ENCODE measurements at places on chromosomes 6 and 20. TPM values are rescaled to one million over a fixed set of nuclear protein-coding genes. Genes with fewer than 3 reads are reported as not detected.

DNA sequence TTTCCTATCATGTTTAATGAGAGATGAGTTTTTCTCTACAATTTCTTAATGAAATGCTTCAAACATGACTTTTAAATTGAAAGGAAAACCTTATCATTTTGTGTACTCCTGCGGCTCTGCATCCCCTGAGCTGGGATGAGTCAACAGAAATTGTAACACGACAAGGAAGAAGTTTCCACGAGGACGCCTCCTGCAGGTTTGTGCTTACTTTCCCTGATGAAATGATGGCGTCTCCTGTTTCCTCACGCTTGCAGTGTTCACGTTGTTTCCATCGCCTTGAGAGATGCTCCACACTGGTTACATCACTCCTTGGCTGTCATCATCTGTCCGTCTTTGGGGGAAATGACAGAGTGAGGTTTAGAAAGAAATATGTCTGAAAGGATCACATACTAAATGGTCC, 233.7 kb upstream of the ZFP64 start:
- no peak overlapping the region for H3K4me3 ChIP-seq
- H3K27me3 ChIP-seq: no peaks in the 10 kb centered on the region
- no peak overlapping the region for H3K27ac ChIP-seq
- no peaks in the 10 kb centered on the region for H3K36me3 ChIP-seq
- H3K4me1 ChIP-seq: peaks cover 8% of the 10 kb centered on the region

DNA sequence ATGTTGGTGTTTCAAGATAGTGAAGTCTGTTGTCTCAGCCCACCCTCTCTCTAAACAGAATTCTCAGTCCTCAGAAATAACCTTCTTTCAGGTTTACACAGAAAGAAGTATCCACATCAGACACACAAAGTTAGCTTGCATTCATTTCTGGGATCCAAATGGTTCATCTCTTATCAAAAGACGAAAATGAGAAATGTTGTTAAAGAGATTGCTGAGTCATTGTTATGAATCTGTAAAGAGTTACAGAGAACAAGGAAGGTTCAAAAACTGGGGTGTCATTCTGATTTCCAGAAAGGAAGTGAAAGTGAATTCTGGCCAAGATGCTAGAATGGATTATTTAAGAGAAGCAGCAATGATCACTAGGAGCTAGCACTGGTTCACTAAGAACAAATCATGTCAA, 90.5 kb upstream of the ATXN1 start:
- no peak for DNase-seq
- H3K27me3 ChIP-seq: no peaks in the 10 kb centered on the region
- no peak overlapping the region for H3K4me3 ChIP-seq
- H3K4me1 ChIP-seq: peaks cover 13% of the 10 kb centered on the region

- H3K27me3 ChIP-seq: no peaks in the 10 kb centered on the region
- H3K4me3 ChIP-seq: no peak overlapping the region
- peak overlapping the region; percentile 50 for H3K27ac ChIP-seq
Measured at GRCh38 chr20:47749339-47749738, 35.9 kb downstream of the SULF2 start.

Gene PRND
- total RNA-seq: under 0.01 TPM

- no peak overlapping the region for H3K4me3 ChIP-seq
- no peaks in the 10 kb centered on the region for H3K4me1 ChIP-seq
- no peak overlapping the region for H3K27ac ChIP-seq
- no peaks in the 10 kb centered on the region for H3K27me3 ChIP-seq
Measured at GRCh38 chr6:71577766-71578165, 289.2 kb downstream of the OGFRL1 start.

DNA sequence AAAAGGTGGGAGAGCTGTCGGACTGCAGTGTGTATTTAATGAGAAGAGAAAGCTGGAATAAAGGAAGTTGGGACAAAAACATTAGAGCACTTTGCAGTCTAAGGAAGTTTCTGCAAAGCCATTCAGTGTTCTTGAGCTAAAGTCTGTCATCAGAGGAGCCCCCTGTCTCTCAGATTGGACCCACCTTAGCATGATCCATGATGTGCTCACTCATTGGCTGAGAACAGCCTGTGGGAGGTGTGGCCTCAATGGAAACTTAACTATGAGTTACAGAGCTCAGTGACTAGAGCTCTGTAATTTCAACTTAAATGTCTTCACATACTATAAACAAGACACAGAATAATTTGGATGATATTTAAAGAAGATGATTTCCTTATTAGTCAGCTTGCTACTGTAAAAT, 437.0 kb downstream of the BTBD3 start:
- no peaks in the 10 kb centered on the region for H3K36me3 ChIP-seq
- H3K4me1 ChIP-seq: no peaks in the 10 kb centered on the region
- H3K4me3 ChIP-seq: no peak overlapping the region
- DNase-seq: no peak
- no peaks in the 10 kb centered on the region for H3K27me3 ChIP-seq
- no peak overlapping the region for H3K27ac ChIP-seq

GRCh38 chr6:153028286-153028685, 25.8 kb upstream of the MTRF1L start:
- H3K36me3 ChIP-seq: no peaks in the 10 kb centered on the region
- H3K27ac ChIP-seq: no peak overlapping the region
- H3K4me1 ChIP-seq: no peaks in the 10 kb centered on the region
- no peak overlapping the region for H3K4me3 ChIP-seq
- H3K27me3 ChIP-seq: no peaks in the 10 kb centered on the region
- DNase-seq: no peak
